ENCODE measurements at places on chromosomes 12 and 14.

DNA sequence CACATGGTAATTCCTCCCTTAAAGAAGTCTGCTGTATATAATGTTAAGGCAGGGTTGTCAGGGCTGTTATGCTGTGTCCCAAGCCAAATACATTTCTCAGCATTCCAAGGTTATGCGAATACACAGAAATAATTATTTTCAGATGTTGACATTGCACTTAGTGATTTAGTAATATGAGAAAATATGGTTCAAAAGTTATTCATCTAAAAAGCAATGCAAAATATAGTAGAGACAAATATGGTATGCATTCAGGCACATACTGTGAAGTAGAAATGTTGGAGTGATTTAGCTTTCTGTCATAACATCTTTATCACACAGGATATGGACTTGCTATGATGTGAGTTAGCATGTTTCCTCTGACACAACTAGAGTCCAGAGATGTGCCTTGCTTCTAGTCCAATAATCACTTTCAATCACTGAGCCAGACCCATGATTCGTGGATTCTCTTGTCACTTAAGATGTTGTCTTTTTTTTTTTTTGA is 70.0 kb downstream of the PDE3A start:
- DNase-seq = no peak

DNA sequence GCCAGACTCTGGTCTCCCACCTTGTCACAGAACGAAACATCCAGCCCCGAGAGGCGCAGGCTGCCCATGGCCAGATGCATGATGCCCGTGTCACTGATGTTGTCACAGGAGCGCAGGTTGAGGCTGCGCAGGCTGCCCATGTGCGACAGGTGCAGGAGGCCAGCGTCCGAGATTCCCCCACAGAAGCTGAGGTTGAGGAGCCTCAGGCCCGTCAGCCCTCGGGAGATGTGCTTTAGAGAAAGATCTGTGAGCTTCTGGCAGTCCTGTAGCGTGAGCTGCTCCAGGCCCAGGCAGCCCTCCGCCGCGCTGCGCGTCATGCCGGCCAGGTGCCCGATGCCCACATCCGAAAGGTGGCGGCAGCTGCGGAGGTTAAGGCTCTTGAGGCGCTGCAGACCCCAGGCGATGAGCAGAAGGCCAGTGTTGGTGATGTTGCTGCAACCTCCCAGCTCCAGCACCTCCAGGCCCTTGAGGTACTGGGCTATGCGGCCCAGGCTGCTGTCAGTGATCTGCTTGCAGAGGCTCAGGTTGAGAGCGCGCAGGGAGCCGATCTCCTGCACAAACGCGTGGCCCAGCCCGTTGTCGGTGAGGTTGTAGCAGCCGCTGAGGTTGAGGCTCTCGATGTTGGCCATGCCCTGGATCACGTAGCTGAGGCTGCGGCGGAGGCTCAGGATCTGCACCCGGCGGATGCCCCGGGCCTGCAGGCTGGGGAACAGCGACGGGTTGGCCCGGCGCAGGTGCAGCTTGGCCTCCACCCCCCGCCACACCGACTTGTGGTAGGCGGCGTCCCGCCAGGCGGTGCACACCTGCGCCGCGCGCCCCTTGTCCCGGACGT is 991 bp downstream of the FBXL14 start:
- peak; percentile 46 for DNase-seq

DNA sequence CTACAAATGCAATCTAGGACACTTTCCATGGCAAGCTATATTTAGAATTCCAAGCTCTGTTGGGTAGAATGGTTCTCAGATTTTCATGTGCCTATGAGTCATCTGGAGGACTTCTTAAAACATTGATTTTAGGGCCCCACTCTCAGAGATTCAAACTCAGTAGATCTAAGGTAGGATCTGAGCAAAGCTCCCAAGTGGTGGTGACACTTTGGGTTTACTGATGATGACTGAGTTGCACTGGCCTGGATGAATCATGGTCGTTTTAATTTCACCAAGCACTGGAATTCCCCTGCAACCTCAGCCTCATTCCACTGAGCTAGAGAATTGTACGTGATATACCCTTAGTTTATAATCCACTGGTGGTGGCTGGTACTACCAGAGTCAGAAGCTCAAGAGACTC is 86.5 kb downstream of the PPM1H start:
- no peak for DNase-seq

- DNase-seq = no peak
Measured at GRCh38 chr12:6370994-6371754, 4.2 kb downstream of the SCNN1A start.

DNA sequence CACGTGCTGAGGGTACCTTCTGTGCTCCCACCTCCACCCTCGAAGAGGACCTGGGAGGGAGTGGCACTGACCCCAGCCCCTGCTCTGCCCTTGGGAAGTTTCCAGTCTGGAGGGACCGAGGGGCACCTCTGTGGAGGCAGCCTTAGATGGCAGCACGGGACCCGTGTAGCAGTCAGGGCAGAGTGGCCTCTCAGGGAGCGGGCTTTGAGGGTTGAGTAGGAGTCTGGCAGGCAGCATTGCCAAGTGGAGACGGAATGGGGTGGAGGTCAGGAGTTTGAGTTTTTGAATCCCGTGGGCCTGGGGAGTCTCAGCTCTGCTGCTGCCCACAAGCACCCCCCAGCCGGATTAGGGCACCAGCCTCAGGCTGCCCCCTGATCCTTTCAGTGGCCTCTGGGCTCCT is 21.6 kb downstream of the KIF26A start:
- no peak for DNase-seq

GRCh38 chr12:64944966-64945365 is 120.5 kb downstream of the TBC1D30 start:
- DNase-seq = no peak

- DNase-seq = no peak
Measured at GRCh38 chr12:54956818-54957641, 27.5 kb downstream of the TESPA1 start.

GRCh38 chr14:63345826-63346225 is 27.1 kb upstream of the GPHB5 start:
- no peak for DNase-seq

DNA sequence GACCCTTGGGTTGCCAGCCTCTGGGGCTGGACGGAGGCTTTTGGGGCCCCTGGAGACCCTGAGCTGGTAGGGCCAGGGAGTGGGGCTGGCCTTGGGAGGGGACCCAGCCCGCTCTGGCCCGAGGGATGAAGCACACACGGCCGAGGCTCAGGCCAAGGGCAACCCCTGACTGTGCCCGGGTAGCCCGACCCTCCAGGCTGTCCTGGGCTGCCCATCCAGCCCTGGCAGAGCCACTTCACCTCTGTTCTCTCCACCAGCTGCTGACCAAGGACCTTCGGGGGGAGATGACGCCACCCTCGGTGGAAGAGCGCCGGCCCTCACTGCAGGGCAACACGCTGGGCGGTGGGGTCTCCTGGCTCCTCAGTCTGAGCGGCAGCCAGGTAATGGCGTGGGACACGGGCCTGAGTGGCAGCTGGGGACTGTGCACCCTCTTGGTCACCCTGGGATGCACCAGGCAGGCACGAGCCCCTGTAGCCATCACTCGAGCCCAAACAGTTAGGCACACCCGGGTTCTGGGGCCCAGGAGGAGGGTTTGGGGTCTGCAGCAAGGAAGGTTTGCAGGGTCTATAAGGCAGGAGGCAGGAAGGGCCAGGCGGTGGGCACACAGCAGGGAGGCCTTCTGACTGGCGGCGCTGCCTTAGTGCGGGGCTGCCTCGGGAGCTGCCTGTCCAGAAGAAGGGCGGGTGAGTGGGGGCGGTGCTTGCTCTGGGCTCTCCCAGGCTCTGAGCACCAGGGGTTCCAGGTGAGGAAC is 19.7 kb downstream of the ASPG start:
- DNase-seq = no peak

GRCh38 chr12:132341318-132342050 is 12.1 kb upstream of the GALNT9 start:
- DNase-seq = no peak

DNA sequence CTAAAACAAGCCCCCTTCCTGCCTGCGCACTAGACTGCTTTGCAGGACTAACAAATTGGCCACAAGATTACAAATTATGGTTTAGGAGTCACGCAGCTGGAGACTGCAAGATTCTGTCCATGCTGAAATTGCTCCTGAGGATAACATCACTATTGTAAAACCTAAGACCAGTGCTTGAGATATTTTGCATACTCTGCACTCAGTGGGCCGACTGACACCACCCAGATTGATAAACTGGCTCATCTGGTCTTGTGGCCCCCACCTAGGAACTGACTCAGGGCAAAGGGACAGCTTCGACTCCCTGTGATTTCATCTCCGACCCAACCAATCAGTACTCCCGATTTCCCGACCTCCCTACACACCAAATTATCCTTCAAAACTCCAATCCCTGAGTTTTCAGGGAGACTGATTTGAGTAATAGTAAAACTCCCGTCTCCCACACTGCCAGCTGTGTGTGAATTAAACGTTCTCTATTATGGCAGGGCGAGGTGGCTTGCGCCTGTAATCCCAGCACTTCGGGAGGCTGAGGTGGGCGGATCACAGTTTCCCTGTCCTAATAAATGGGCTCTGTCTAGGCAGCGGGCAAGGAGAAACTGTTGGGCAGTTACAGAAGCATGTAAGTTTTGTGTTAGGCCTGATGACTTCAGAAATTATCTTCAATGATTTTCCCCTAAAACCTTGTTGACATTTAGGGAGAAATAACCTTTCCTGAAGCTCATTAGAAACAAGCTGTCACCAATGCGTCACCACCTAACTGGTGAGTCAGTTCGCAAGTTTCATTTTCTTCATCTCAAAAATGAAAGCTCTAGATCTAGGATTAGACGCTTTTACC is 5.3 kb upstream of the UBC start:
- no peak for DNase-seq

Measured in T follicular helper cell (primary cell).